Dermis blood vessel endothelial cell (primary cell): ENCODE measurements at places on chromosomes 4 and X. TPM values are rescaled to one million over a fixed set of nuclear protein-coding genes. Genes with fewer than 3 reads are reported as not detected.

The FATE1 gene
- not detected in 2 replicates for total RNA-seq

DNA sequence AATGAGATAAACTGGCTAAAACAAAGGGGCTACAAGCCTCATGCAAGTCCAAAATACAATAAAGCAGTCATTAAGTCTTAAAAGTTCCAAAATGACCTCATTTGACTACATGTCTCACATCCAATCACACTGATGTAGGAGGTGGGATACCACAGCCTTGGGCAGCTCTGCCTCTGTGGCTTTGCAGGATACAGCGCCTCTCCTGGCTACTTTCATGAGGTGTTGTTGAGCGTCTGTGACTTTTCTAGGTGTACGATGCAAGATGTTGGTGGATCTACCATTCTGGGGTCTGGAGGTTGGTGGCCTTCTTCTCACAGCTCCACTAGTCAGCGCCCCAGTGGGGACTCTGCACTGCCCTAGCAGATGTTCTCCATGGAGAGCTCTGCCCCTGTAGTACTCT is 944.9 kb downstream of the TECRL start:
- DNase-seq = no peak

DNA sequence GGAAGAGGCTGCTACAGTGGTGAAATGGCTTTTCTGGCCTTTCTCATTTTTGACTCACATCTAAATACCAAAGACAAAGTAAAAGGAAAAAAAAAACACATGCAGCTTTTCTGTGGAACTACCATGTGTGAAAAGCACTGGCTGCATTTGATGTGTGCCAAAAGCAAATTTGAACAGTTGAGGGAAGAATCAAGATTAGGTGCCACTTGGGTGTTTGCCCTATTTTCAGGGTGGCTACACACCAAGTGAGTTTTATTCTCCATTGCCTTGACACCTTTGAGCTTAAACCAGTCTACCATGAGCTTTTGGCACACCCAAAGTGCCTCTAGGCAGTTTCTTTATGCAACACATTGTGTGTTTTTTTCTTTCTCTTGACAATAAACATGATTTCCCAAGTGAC is 423.9 kb downstream of the FAM133A start:
- DNase-seq = no peak

GRCh38 chr4:6974138-6974848 is 64.7 kb downstream of the TBC1D14 start:
- DNase-seq = peak; percentile 92

The ARHGEF38 gene
- total RNA-seq = under 0.01 and 0.05 TPM in 2 replicates
